ENCODE measurements at places on chromosomes 4 and X. TPM values are rescaled to one million over a fixed set of nuclear protein-coding genes. Genes with fewer than 3 reads are reported as not detected.
A peak's percentile ranks its signal among the peaks of the same experiment; 100 is the strongest.

The TXK gene
- total RNA-seq: 18.4 TPM

- no peak for DNase-seq
Observed at GRCh38 chr4:26503844-26504243, 13.6 kb upstream of the CCKAR start.

The LRIT3 gene
- 0.10 TPM for total RNA-seq

GRCh38 chr4:184400375-184400870 is 73.9 kb downstream of the IRF2 start:
- no peak for DNase-seq

The KLKB1 gene
- not detected for total RNA-seq

- DNase-seq: peak; percentile 63
Observed at GRCh38 chrX:123830309-123830708, 29.5 kb upstream of the XIAP start.

DNA sequence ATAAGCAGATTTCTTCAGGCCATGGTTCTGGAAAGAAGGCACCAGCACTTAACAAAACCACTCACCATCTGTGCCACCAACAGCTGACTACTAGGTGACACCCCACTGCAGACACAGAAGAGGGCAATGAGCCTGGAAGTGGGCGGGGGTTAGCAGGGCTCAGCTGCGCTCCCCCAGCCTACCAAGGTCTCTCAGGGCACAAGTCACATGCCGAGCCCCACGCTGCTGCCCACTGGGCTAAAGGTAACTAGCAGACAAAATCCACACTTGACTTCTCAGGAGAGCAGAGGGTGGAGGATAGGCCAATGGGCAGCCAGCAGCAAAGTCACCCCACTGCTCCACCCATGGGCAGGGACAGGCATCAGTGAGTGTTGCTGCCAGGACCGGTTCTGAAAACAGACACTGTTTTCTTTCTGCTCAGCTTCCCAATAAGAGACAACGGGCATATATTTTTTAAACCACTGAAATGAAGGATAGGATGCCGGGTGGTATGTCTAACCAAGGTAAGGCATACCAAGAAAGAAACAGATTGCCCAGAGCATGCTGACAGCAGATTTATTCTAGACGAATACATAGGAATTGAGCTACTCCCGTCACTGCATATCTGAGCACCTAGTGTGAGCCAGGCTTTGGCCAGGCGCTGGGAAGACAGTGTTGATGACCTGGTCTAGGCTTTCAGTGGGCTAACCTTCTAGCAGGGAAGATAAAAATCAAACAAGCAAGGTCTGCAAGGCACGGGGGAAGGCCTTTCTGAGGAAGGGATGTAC is 20.1 kb downstream of the ACSL1 start:
- DNase-seq: no peak

The IRS4 gene
- total RNA-seq: not detected

GRCh38 chr4:151226004-151226932 is 50.7 kb upstream of the PRSS48 start:
- DNase-seq: no peak

The DIPK2B gene
- not detected for total RNA-seq

GRCh38 chr4:83207497-83208101 is 77.0 kb downstream of the COQ2 start:
- DNase-seq: no peak

The VEGFD gene
- total RNA-seq: not detected

The UCP1 gene
- not detected for total RNA-seq

GRCh38 chr4:6929812-6930464 is 20.3 kb downstream of the TBC1D14 start:
- DNase-seq: no peak

GRCh38 chrX:2723286-2723879 is 28.5 kb upstream of the XG start:
- no peak for DNase-seq

The MAPK10 gene
- total RNA-seq: not detected

DNA sequence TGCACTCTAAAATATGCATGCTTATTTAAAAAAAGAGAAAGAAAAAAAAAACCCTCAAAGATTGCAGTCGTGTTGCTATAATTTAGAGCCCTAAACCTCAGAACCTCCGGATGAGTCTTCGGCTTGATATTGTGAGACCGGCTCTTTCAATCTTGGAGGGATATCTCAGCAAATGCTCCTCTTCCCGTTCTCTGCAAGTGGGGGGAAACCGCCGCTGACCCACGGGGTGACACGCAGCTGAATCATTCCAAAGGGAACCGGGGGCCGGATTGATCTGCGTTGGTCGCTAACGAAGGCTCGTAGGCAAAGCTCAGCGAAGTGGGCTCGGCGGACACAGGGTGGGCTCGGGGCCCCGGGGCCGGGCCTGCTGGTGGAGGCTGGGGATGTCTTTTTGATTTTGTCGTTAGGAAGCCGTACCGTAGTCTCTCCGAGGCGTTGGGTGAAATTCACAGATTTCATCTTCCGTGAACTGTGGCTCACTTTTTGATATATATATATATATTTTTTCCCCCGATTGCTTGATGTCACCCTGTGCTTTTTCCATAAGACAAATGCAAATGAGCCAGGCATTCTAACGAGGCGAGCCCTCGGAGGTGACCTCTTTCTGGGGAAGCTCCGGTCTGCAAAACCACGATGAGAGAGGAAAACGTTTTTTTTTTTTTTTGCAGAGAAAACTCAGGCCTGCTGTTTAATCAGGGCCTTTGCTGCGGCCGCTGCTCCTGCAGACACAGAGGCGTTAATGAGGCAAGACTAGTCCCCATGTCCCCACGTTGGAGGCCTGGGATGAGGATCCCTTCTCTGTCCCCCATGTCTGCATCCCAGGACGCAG is 110.7 kb upstream of the PPP2R3B start:
- DNase-seq: no peak
